Stimulated activated CD4-positive, alpha-beta T cell treated with anti-CD3 and anti-CD28 coated beads, TNF-alpha, amount 100 ng/mL, for 24 hours (primary cell): ENCODE measurements at places on chromosomes 11 and 22.

- no peak for DNase-seq
These were observed 5.0 kb upstream of the SERHL2 start for GRCh38 chr22:42548597-42549330.

GRCh38 chr11:109416601-109417000 is 5.4 kb upstream of the C11orf87 start:
- DNase-seq = no peak

- DNase-seq = no peak
These were observed 48.4 kb upstream of the RAB1B start for GRCh38 chr11:66219846-66220565.

DNA sequence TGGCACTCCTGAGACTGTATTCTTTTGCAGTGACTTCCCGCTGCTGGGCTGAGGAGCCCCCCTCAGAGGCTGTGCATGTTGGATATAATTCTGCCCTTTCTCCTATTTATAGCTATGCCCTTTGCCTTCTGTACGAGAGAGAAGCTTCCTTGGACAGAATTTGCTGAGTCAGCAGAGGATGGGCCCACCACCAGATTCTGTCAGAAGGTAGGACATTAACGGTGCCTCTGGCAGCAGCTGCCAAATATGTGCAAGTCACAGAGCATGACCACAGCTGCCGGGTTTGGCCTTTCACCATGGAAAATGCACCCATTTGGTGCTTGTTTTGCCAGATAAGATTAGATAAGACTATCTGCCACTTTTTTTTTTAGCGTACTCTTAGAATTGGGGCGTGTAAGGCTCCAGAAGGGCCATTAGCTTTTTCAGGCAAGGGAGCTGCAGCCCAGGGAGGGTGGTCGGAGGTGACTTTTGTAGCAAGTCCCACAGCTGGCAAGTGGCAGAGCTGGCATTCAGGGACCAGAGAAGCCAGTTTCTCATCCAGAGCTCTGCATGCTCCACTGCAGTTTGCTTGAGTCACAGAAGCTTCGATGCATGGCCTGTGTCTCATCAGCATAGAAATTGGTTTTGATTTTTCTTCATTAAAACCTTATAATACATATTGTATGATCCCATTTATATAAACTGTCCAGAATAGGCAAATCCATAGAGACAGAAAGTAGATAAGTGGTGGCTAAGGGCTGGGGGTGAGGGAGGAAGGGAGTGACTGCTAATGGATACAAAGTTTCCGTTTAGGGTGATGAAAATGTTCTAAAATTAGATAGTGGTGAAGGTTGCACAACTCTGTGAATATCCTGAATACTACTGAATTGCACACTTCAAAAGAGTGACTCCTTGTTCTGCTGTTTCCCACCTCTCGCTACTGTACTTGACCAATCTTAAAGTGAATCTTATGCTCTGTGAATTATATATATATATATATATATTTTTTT is 15.8 kb downstream of the UPB1 start:
- DNase-seq = no peak

DNA sequence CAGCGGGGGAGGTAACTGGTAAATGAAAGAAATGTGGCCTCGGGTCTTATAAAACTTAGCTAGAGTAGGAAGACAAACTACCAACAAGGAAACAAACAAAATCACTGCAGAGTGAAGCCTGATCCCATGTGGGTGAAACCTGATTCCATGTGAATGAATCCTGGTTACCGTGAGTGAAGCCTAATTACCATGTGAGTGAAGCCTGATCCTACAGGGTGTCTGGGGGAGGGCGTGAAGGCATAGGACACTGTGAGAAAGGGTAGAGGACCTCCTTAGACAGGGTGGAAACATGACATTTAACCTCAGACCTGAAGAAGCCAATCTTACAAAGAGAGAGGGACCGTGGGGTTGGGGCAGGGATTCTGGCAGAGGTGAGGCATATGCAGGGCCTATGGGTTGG is 106.2 kb upstream of the USP47 start:
- DNase-seq = no peak

DNA sequence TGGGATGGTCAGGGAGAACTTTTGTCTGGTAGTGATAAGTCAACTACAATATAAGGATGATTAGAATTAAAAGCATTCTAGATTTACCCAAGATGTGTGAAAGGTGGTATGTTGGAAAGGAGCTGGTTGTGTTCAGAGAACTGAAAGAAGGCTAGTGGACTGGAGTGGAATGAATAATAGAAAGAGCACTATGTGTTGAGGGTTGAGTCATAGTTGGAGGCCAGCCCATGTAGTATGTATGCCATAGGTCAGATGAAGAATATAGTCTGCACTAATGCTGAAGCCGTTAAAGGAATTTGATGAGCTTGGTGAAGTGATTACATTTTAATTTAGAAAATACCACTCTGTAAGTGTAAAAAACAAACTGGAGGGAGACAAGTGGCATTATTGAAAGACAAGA is 514.1 kb downstream of the CNTN5 start:
- no peak for DNase-seq

- DNase-seq = peak; percentile 23
These were observed at the start of gene TTLL12 for GRCh38 chr22:43186272-43187170. Gene TTLL12 (minus strand): TSS chr22:43187134. CDS start chr22:43187069, 65 bp downstream.

DNA sequence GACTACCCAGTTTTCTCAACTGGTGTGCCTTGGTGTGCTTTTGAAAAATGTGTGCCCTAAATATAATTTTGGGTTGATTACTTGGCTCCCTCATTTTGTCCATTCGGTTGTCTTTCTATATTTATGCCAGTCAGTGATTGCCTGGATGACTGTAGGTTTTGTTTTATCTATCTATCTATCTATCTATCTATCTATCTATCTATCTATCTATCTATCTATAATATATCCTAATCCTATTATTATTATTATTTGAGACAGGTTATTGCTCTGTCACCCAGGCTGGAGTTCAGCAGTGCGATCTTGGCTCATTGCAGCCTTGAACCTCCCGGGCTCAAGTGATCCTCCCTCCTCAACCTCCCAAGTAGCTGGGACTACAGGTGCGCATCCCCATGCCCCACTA is 111.4 kb upstream of the GRK3 start:
- DNase-seq = no peak

DNA sequence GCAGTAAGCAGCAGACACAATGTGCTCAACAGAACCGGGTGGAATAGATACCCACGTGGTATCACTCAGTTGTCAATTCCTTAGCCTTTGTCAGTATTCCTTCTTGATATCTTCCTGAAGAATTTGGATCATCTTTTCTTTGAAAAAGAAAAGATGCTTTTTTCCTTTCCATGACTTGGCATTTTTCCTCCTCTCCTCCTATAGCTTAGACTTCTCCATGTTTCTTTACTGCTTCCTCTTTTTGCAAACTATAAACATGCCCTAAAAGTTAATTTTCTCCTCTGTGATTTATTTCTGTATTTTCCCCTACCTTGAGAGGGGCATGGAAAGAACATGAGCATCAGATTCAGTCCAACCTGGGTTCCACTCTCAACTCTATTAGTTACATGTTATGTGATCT is 11.7 kb downstream of the CBLIF start:
- no peak for DNase-seq

GRCh38 chr22:42561856-42562255 is 8.1 kb downstream of the SERHL2 start:
- DNase-seq = no peak

DNA sequence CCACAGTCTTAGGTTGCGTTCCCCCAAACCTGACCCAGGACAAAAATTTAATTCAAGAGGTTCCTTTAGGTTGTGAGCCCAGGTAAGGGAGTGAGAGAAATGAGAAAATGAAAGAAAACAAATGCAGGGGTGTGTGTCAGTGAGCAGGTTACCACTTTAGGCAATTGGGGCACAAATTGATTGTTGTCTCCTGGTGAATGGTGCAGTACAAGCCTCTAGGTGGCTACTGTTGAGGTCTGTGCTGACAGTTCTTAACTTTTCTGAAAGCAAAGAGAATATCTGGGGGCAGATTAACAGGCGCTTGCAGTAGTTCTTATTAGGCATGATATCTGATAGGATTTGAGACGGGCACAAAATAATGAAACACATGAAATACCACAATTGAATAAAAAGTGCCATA is 894.6 kb downstream of the FAM181B start:
- no peak for DNase-seq

- DNase-seq = no peak
These were observed 353.1 kb downstream of the METTL15 start for GRCh38 chr11:28461338-28461737.

- DNase-seq = no peak
These were observed 88.6 kb upstream of the LMO1 start for GRCh38 chr11:8352103-8352875.

DNA sequence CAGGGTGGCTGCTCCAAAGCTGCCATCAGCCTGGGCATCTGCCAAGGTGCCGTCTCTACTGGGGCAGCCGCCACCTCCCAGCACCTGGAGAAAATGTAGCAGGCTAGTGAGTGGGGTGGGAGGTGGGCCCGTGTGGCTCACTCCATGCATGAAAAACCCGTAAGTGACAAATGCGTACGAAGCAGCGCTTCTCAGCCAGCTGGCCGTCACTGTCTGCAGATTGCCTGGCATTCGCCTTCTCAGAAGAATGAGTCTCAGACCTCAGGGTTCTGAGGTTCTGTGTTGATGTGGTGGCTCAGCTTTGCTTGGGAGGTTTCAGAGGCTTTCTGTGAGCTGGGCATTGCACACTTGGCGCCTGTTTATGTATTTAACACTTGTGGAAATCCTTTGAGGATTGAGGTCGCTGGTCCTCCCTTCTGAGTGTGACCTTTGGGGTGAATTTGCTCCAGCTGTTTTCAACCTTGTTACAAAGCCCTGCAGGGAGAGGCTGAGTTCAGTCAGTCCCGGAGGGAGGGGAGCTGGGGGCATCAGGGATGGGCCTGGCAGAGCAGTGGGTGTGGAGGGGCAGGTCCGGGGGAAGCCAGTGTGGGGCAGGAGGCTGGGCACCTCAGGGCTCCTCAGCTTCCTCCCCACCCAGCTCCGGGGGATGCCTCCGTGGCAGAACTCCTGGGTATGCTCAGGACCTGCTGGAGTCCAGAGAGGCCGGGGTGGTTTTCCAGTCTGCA is 977.0 kb downstream of the TBC1D22A start:
- no peak for DNase-seq

DNA sequence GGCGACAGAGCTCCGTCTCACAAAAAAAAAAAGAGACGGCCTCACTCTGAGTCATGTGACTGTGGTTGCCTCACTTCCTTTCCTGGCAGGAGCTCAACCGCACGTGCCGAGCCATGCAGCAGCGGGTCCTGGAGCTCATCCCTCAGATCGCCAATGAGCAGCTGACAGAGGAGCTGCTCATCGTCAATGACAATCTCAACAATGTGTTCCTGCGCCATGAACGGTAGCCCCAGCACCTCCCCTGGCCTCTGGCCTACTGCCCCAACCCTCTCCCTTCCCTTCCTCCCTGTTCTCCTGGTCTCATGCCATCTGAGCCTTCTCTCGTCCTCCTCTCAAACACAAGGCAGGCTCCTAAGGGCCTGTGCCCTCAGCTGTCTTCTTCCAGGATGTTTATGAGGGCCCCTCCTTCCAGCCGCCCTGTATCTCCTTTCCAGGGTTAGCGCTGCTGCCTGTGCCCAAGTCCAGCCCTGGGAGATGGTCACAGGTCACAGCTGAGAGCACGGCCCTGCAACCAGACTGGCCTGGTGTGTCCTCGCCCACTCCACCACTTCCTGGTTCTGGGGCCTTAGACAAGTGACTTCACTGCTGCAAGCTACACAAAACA is 30.7 kb downstream of the TOM1 start:
- peak; percentile 66 for DNase-seq

DNA sequence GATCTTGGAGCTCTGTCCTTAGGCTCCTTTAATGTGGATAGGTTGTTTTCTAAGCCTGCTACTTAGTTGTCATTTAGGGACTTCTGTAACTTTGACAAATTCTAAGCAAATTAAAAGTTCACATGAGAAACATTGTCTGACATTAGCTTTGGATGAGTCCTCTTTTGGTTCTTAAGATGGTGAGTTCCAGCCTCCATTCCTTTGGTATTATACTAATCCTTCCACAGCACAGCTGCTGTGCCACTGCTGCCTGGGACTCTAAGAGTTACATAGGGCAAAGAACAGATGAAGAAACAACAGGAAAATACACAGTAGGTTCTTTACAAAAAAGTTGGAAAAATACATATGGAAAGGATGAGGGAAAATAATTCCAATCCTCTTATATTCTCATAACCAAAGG is 25.3 kb upstream of the PIK3C2A start:
- no peak for DNase-seq

DNA sequence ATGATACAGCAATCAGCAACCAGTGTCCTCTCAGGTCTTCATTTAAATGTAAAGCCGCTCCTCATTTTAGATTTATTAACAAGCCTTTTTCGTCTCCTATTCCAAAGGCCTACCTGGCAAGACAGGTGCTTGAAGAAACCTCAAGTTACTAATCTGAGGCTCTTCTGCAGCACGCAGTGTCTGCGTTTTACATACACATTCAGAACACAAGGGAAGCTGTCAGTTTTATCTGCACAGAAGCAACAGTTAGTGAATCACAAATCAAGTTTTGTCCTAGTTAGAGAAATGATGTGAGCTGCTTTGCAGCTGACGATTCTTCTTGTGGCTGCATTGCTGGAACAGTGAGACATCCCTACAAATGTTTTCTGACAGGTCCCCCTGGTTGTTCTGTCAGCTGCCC is 308.8 kb upstream of the NARS2 start:
- no peak for DNase-seq

DNA sequence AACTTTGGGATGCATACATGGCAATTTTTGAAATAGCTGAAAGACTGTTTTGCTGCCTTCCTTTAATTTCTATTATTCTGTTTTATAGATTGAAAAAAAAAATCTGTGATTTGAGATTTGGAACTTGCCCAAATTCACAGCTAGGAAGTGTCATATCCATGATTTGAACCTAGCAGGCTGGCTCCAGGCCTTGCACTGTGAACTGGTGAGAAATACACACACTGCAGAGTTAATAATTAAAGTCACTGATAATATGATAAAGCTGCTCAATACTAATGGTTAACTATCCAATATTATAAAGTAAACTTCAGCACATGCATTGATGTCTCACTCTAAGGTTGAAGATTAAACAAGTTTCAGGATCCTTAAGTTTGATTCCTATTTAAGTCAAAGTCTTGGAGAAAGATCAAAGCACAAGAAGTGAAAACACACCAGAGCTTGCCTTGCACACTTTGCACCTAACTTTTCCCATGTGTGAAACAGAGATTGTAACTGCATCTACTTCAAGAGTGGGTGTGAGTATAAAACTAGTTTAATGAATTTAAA is 150.6 kb upstream of the CCDC179 start:
- DNase-seq = no peak

- DNase-seq = no peak
These were observed 227.2 kb upstream of the BLID start for GRCh38 chr11:122343210-122343609.

DNA sequence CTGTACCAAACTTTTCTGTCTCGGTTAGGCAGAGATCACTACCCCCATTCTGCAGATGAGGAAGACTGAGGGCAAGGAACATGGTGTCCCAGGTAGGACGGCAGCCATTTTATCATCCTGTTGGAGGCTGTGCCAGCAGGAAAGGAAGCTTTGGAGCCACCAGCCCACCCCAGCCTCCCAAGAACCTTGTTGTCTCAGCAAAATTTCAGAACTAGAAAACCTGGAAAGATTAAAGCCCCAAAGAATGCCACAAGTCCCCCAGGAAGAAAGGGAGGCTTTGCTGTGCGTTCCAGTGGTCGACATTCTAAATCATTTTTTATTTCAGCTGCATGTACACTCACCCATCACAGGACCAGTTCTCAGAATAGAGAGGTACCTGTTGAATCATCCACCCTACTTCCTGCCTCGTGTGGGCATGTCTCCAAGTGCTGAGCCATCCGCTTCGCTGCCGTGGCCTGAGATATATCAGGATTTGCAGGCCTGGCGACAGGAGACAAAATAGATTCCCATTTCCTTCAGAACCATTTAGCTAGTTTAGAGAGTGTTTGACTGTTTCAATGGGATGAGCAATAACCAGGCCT is 13.0 kb upstream of the EIF3D start:
- no peak for DNase-seq
